ENCODE measurements at places on chromosomes 7 and 10.

DNA sequence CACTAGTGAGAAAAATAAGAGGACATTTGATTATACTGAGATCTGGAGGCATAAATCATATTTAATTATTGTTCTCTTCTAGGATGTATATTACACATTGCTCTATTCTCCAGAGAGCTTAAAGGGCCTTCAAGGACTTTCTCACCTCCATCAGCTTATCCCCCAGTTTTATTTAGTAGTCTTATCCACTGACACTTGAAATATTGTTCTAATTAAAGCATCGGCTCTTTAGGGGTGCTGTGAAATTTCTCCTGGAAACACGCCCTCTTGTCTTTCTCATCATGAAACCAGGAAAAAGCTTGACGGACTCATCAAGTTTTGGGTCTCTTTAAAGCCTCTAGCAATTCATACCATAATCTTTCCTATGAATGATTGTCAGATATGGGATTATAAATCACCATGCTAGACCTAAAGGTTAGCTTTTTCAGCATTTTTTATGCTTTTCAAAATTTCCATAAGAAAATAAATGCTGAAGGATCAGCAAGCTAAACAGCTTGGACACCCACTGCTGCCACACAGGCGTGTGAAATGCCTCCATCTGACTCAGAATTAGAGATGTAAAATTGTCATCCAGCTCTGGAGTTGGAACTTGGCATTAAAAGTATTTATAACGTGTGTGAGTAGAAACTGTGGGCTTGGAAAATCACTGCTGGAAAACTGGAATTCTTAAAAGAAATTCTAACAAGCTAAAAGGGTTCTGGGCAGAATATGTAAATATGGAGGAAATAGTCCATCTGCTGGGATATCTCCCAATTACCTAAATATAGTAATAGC is 216.3 kb downstream of the CHRM2 start:
- no peak overlapping the region for H3K27ac ChIP-seq
- H3K4me1 ChIP-seq = no peaks in the 10 kb centered on the region
- H3K4me3 ChIP-seq = no peak overlapping the region
- H3K36me3 ChIP-seq = no peaks in the 10 kb centered on the region
- no peaks in the 10 kb centered on the region for H3K27me3 ChIP-seq

DNA sequence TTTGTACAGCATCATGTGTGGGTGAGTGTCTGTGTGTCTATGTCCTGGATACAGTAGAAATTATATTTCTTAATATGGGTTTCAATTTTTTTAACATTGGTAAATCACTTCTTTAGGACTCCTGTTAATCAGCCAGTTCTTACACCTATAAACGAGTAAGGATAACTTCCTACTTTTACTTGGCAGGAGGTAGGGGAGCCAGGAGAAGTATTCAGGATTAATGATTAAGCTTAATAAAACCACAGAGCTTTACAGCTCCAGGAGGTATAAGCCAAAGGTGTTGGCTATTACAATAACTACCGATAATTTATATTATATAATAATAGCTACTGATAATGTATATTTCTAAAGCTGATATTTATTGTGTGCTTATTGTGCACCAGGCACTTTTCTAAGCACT is 1.7 kb upstream of the FAM3C start:
- no peak for DNase-seq
- H3K36me3 ChIP-seq = no peaks in the 10 kb centered on the region
- H3K27me3 ChIP-seq = no peaks in the 10 kb centered on the region
- no peaks in the 10 kb centered on the region for H3K4me1 ChIP-seq

- no peaks in the 10 kb centered on the region for H3K27me3 ChIP-seq
- peaks cover 7% of the 10 kb centered on the region for H3K4me1 ChIP-seq
- no peak overlapping the region for H3K4me3 ChIP-seq
- peak; percentile 30 for DNase-seq
These were observed 3.4 kb downstream of the DOCK4 start for GRCh38 chr7:112202816-112203215.

GRCh38 chr10:73042130-73042529 is 54.5 kb downstream of the P4HA1 start:
- DNase-seq = no peak
- H3K4me3 ChIP-seq = no peak overlapping the region

GRCh38 chr7:925601-926000 is 28.9 kb downstream of the ADAP1 start:
- H3K27ac ChIP-seq = no peak overlapping the region
- no peaks in the 10 kb centered on the region for H3K27me3 ChIP-seq
- no peak overlapping the region for H3K4me3 ChIP-seq
- peaks cover 7% of the 10 kb centered on the region for H3K4me1 ChIP-seq
- DNase-seq = no peak

- no peak overlapping the region for H3K4me3 ChIP-seq
- H3K36me3 ChIP-seq = no peaks in the 10 kb centered on the region
- H3K27me3 ChIP-seq = no peaks in the 10 kb centered on the region
- no peak for DNase-seq
These were observed 86.7 kb downstream of the RGS10 start for GRCh38 chr10:119455609-119456434.

DNA sequence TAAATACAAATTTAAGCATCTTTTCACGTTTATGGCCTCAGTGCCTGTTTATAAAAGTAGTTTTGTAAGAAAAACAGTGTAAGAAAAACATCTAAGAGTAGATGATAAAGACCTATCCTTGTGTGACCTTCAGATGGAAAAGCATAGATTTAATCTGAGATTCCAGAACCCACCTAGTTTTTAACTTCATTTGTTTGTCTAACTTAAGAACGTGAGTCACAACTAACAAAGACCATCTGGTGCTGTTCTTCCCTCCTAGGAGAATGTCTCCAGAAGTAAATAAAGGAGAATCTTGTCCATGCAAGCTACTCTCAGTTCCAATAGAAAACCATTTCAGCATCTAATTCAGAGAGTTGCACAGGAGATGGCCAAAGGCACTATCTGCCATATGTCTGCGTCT is 265.4 kb upstream of the C7orf33 start:
- H3K4me3 ChIP-seq = no peak overlapping the region
- no peaks in the 10 kb centered on the region for H3K36me3 ChIP-seq
- DNase-seq = no peak
- no peaks in the 10 kb centered on the region for H3K4me1 ChIP-seq

- H3K27me3 ChIP-seq = no peaks in the 10 kb centered on the region
- H3K36me3 ChIP-seq = no peaks in the 10 kb centered on the region
- no peaks in the 10 kb centered on the region for H3K4me1 ChIP-seq
- H3K27ac ChIP-seq = no peak overlapping the region
- no peak overlapping the region for H3K4me3 ChIP-seq
These were observed 164.1 kb downstream of the PTEN start for GRCh38 chr10:88027570-88027969.

GRCh38 chr10:112304267-112304859 is 21.2 kb downstream of the TECTB start:
- H3K27ac ChIP-seq = no peak overlapping the region
- no peaks in the 10 kb centered on the region for H3K4me1 ChIP-seq
- no peak for DNase-seq
- H3K27me3 ChIP-seq = no peaks in the 10 kb centered on the region
- H3K36me3 ChIP-seq = no peaks in the 10 kb centered on the region

- H3K27me3 ChIP-seq = no peaks in the 10 kb centered on the region
- no peaks in the 10 kb centered on the region for H3K4me1 ChIP-seq
- no peaks in the 10 kb centered on the region for H3K36me3 ChIP-seq
These were observed 299.8 kb downstream of the CAMK1D start for GRCh38 chr10:12649012-12649584.

GRCh38 chr10:3263747-3264146 is 91.2 kb upstream of the PITRM1 start:
- no peaks in the 10 kb centered on the region for H3K36me3 ChIP-seq
- no peak overlapping the region for H3K4me3 ChIP-seq
- H3K27ac ChIP-seq = no peak overlapping the region
- no peak for DNase-seq

DNA sequence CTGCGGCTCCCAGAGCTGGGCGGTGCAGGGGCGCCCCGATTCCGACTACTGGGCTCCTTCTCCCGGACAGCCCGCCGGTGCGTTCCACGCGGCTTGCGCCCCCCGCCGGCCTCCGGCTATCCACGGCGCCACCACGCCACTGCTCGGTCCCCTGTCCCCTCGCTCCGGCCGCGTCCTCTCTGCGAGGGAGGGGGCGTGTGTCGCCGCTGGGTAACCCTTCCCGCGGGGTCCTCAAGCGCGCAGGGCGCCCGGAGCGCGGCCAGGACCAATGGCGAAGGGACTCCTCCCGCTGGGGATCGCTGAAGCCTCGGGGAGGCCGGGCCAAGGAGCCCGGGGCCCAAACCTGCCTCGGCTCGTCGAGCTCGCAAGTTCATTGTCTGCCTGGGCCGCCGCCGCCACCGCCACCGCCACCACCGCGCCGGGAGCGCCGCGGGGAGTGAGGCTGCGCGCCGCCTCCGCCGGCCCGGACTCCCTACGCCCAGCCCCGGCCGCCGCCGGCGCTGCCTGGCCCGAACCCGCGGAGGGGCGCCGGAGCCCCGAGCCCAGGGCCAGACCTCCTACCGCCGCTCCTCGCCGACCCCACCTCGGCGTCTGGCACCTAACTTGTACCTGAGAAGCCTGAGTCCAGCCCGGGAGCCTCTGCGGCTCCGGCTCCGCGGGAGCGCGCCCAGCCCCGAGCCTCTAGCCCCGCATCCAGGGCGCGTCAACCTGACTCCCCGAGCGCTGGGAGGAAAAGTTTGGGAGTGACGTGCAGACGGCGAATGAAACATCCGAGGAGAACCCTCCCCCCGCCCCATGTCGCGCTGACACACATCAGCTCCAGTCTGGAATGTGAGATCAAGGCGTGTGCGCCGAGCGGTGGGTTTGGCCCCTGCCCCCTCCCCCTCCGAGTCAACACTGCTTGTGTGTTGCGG is at the start of gene CHST15:
Gene CHST15 (minus strand): TSS at position 739 of the 914 bp plus-strand sequence. CDS start 47,386 bp downstream, outside the sequence.
- H3K36me3 ChIP-seq = no peaks in the 10 kb centered on the region
- peak within 1 kb of the TSS; percentile 90 for H3K27ac ChIP-seq
- no peaks in the 10 kb centered on the region for H3K27me3 ChIP-seq

DNA sequence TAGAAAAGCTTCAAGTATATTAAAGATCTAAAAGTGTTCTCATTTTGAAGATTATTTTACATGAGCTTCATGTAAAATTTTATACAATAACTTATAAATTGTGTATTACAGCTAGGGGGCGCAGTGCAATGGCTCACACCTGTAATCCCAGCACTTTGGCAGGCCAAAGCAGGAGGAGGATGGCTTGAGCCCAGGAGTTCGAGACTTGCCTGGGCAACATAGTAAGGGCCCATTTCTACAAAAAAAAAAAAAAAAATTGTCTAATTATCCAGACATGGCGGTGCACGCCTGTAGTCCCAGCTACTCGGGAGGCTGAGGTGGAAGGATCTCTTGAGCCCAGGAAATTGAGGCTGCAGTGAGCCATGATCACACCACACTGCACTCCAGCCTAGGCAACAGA is 16.6 kb downstream of the ACBD5 start:
- no peaks in the 10 kb centered on the region for H3K4me1 ChIP-seq
- H3K36me3 ChIP-seq = no peaks in the 10 kb centered on the region
- H3K4me3 ChIP-seq = no peak overlapping the region
- H3K27ac ChIP-seq = no peak overlapping the region
- no peaks in the 10 kb centered on the region for H3K27me3 ChIP-seq

DNA sequence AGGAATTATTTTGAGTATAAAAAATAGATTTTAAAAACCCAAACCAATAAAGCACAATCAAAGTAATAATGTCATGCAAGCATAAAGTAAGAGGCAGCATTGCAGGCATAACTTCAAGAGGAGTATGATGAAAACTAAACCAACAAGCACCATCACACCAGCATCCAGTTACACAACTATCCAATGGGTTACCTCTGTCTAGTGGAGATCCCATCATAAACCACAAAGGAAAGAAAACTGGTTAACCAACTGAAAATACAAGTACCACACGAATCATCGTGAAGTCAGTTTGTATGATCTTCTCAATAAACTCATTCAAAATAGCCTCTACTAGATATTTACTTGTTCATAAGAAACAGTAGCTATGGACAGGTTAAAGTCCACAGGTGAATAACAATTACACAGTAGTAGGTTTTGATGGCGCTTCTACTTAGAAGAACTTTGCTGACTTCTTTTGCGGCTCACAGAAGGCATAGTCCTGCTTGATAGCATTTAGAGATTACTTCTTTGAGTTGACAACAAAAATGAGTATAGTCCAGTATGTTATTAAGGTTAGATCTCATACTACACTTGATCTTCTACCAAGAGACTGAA is 116.6 kb downstream of the MICU1 start:
- no peaks in the 10 kb centered on the region for H3K4me1 ChIP-seq
- H3K27ac ChIP-seq = no peak overlapping the region
- H3K4me3 ChIP-seq = no peak overlapping the region
- no peaks in the 10 kb centered on the region for H3K36me3 ChIP-seq
- DNase-seq = no peak

GRCh38 chr10:114077347-114077746 is 33.7 kb downstream of the ADRB1 start:
- no peak overlapping the region for H3K4me3 ChIP-seq
- no peak overlapping the region for H3K27ac ChIP-seq
- no peaks in the 10 kb centered on the region for H3K4me1 ChIP-seq
- H3K27me3 ChIP-seq = no peaks in the 10 kb centered on the region
- no peak for DNase-seq
- no peaks in the 10 kb centered on the region for H3K36me3 ChIP-seq

GRCh38 chr10:77710081-77710551 is 72.5 kb upstream of the KCNMA1 start:
- H3K27me3 ChIP-seq = no peaks in the 10 kb centered on the region
- DNase-seq = no peak
- no peak overlapping the region for H3K27ac ChIP-seq
- H3K4me1 ChIP-seq = peaks cover 2% of the 10 kb centered on the region
- no peak overlapping the region for H3K4me3 ChIP-seq

DNA sequence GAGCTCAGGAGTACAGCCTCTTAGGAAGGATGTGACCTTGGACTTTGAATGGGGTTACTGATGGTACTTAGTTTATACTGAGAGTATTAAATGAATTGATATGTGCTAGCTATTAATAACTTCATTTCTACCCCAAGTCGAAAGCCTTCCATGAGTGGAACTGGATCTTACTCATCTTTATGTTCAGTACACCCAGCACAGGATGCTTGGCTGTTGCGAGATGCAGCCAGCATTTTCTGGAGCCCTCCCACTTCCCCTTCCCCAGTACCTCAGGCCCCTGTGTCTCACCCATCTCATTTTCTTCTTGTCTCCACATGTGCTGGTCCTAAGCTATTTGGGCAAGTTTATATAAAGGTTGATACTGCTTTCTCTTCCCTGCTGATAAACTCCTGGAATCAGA is 7.2 kb downstream of the UPP1 start:
- H3K36me3 ChIP-seq = no peaks in the 10 kb centered on the region
- H3K27ac ChIP-seq = no peak overlapping the region
- DNase-seq = no peak
- no peak overlapping the region for H3K4me3 ChIP-seq

DNA sequence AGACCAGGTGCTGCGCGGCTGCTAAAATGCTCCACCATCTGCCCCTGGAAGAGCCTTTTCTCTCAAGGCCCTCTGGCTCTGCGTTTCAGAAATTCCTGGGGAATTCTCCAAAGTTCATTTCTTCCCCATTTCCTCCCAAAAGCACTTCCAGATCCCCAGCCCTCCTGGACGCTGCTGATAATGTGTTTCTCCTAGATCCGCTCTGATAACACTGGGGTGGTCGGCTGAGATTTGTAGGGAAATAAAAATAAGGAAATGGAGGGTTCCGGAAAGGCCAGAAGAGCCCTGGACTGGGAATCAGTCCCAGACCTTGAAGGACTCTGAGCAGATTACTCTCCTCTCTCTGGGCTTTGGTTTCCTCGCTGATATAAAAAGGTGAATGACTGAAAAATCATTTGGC is 28.1 kb downstream of the COL13A1 start:
- no peak for DNase-seq
- H3K27ac ChIP-seq = no peak overlapping the region
- no peak overlapping the region for H3K4me3 ChIP-seq
- no peaks in the 10 kb centered on the region for H3K27me3 ChIP-seq
- no peaks in the 10 kb centered on the region for H3K4me1 ChIP-seq

- no peaks in the 10 kb centered on the region for H3K27me3 ChIP-seq
- no peak overlapping the region for H3K27ac ChIP-seq
- H3K36me3 ChIP-seq = no peaks in the 10 kb centered on the region
- no peak overlapping the region for H3K4me3 ChIP-seq
- no peak for DNase-seq
- peaks cover 21% of the 10 kb centered on the region for H3K4me1 ChIP-seq
These were observed 10.1 kb upstream of the TMEM26 start for GRCh38 chr10:61463035-61463909.
